Stimulated activated CD8-positive, alpha-beta memory T cell treated with anti-CD3 and anti-CD28 coated beads, Interleukin-4, amount 100 ng/mL, for 1 hour (primary cell): ENCODE measurements at places on chromosomes 1 and 21.
A peak's percentile ranks its signal among the peaks of the same experiment; 100 is the strongest.

DNA sequence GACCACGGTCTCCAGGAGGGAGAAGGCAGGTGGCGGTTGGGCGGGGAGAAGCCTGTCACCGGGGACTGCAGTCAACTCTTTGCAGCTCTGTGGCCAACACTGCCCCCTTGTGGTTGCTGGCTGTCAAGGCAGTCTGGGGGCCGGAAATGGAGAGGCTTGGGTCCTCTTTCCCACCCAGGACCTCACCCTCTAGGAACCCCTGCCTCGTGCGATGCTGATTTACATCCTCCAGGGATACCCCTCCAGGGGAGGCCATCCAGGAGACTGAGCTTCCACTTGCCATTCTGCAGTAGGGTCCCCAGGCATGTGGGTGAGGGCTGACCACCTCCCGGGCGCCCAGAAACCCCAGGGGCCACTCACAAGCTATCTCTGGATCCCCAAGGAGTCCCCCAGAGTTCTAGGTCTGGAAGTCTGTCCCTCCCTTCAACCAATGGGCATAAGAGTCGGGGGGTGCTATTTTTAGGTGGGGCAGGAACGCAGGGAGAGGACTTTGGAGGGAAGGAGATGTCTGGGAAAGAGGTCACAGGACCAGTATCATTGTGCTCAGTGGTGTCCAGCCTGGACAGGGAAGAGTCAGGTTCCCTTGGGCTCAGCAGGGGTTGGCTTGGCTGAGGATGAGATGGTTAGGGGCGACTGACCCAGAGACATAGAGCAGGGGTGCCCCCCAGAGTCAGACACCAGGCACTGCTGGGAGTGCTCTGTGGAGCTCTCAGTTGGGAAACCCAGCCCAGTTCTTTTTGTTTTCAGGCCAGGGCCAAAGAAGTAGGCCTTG lies 7.1 kb upstream of the GPR61 start:
- DNase-seq: peak; percentile 80

GRCh38 chr1:147117109-147117508 lies 55.2 kb downstream of the PRKAB2 start:
- DNase-seq: no peak

- no peak for DNase-seq
Observed at GRCh38 chr1:171935664-171936063, 94.4 kb downstream of the DNM3 start.

GRCh38 chr1:114330451-114330983 lies 176.8 kb upstream of the SYT6 start:
- DNase-seq: no peak

GRCh38 chr1:192808163-192808517 lies 699 bp upstream of the RGS2 start:
- no peak for DNase-seq

GRCh38 chr1:226806988-226807387 lies 63.4 kb upstream of the PSEN2 start:
- DNase-seq: no peak

- DNase-seq: no peak
Observed at GRCh38 chr1:27528818-27529703, 39.1 kb upstream of the WASF2 start.

DNA sequence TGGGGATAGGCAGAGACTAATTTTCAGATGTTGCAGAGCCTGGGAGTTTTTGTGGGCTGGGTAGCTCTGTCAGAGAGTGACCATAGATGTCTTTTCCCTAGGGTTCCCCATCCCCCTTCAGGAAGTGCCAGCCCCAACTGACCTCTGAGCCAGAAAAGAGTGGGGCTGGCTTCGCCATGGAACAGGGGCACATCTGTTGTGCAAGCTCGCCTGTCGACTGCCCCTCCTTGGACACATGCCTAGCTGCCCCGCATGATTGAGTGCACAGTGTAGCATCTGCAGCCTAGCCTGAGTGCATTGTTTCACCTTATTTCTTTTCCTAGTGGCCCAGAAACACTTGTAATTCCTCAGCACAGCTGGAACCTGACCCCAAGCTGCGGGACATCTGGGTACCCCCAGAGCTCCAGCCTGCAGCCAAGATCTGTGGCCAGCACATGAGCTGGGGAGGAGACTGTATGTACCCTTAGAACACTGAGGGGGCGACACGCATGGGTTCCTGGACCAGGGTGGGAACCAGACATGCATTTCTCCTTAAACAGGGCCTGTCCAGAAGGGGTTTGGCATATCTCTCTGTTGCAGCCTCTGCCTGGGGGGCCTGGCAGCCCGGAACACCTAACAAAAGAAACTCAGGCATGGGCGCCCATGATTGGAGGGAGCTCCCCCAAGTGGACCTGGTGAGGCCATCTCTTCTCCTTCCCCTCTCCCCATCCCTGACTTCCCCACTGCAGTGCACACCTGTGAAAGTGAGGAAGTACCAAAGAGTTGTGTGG lies 55.2 kb downstream of the SYT14 start:
- DNase-seq: no peak

GRCh38 chr1:71045463-71046028 lies 2.1 kb downstream of the PTGER3 start:
- DNase-seq: no peak

DNA sequence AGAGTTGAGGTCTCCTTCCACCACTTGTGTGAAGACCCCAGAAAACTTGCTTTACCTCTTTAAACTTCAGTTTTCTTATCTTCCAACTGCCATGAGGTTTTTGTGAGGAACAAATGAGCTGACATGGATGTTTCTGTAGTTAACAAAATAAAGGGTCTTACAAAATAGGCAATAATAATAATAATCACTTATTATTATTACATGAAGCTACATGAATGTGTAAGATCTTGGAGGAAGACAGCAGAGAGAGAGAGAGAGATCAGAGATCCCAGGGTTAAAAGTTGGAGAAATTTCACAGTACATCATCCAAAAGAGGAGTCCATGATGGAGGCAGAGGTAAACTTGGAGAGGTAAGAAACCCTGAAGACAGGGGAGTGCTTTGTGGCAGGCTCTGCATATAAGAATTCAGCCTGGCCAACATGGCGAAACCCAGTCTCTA lies 10.7 kb downstream of the RCC1 start:
- no peak for DNase-seq

- no peak for DNase-seq
Observed at GRCh38 chr1:41723786-41724185, 194.9 kb downstream of the HIVEP3 start.

- no peak for DNase-seq
Observed at GRCh38 chr1:41440321-41441085, 44.0 kb downstream of the EDN2 start.

DNA sequence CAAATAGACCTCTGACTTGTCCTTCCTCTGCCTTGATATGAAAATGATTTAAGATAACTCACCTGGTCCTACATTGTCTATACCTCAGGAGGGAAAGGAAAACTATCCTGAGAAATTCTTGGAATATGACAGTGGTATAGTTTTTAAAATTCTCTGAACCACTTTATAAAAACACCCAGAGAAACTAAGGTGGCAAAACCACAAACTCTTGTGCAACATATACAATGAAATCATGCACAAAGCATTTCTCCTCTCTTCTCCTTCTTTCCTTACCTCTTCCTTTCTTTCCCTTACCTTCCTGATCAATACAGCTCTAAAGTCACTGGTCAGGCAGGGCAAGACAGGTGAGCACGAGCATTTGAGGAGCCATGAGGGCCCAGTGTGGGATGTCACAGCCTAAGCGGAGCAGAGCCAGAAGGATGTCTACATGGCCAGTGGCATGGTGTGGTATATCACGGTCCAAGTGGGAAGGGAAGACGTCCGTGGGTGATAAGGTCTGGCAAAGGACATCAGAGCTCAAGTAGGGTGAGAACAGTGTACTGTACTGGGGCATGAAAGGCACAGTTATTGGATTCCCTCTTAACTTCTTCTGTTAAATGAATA lies 543.3 kb downstream of the DPYD start:
- no peak for DNase-seq

DNA sequence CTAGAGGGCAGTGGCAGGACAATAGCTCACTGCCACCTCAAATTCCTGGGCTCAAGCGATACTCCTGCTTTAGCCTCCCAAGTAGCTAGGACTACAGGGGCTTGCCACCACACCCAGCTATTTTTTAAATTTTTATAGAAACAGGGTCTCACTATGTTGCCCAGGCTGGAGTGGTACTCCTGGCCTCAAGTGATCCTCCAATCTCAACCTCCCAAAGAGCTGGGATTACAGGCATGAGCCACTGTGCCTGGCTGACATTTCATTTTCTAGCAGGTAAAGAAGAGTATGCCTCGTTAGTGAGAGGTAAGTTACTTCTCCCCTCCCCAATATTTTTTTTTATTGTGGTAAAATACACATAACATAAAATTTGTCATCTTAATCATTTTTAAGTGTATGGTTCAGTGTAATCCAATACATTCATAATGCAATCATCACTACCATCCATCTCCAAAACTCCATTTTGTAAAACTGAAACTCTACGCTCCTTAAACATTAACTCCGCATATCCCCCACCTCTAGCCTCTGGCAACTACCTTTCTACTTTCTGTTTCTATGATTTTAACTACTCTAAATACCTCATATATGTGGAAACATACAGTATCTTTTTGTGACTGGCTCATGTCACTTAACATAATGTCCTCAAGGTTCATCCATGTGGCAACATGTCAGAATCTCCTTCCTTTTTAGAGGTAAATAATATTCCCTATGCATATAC lies 22.4 kb downstream of the ZZZ3 start:
- DNase-seq: no peak

- DNase-seq: no peak
Observed at GRCh38 chr21:44647222-44647552, 973 bp downstream of the KRTAP10-11 start.

GRCh38 chr1:32811917-32812316 lies 5.2 kb downstream of the YARS1 start:
- no peak for DNase-seq

DNA sequence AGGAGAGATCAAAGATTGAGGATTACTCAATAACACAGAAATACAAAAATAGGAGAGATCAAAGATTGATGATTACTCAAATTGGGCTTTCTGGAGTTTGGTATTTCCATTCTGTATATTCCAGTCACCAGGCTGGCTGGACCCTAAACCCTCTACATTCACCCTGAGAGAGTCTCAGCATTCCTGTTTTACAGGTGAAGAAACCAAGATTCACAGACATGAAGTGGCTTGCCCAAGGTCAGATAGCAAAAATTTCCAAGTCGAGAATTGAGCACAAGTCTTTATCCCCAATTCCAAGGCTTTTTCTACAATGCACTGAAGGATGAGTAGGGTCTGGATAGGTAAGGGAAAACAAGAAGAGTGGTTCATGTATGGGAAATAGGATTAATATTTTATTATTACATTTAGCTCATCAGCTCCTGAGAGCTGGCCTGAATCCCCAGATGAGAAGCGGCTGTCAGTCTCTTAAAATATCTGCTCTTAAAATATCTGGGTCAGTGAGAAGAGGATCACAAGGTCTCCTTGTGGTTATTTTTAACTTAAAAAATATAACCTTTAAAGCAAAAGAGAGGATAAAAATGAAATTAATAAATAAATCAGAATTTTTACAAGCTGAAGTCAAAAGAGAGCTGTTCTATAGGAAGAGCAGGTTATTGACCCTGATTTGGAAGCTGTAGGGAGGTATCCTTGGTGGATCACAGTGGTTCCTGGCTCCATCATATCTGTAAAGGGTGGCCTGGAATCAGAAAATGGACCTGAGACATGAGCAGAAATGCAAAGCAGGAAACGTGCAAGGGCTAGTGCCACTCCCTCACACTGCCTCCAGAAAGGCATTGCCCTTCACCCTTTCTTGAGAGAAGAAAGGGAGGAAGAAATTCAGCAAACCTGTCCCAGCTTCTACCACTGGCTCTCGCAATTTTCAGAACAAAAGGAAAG lies 29.1 kb upstream of the SEC16B start:
- DNase-seq: no peak
